ENCODE measurements at places on chromosomes 1 and 21.

DNA sequence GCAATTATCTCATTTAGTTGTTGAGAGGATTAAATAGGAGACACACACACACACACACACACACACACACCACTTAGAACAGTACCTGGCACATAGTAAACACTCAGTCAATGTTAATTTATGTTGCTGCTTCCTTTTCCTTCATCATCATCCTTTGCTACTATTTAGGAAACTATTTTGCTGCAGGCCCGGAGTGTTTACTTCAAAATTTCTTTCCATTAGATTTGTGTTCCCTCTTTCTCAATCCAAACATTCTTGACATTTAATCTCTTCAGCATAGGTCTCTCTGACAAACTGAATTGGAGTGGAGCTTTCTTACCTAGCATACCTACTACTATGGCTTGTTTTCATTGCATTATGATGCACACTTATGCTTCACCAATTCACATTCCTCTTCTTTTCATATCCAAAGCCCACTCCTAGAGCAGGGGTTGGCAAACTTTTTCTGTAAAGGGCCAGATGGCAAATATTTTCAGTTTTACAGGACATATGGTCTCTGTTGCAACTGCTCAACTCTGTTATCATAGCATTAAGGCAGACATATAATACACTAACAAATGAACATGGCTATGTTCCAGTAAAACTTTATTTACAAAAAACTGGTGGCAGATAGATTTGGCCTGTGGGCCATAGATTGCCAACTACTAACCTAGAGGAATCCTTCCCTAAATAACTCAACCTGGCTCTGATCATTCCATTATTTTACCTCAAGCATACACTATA lies 49.5 kb downstream of the SCMH1 start:
- no peak for DNase-seq

GRCh38 chr1:117009132-117009531 lies 7.6 kb downstream of the CD101 start:
- DNase-seq: no peak

GRCh38 chr1:118104951-118105350 lies 80.1 kb downstream of the SPAG17 start:
- no peak for DNase-seq

- no peak for DNase-seq
Observed at GRCh38 chr1:197954718-197955418, 37.7 kb downstream of the LHX9 start.

DNA sequence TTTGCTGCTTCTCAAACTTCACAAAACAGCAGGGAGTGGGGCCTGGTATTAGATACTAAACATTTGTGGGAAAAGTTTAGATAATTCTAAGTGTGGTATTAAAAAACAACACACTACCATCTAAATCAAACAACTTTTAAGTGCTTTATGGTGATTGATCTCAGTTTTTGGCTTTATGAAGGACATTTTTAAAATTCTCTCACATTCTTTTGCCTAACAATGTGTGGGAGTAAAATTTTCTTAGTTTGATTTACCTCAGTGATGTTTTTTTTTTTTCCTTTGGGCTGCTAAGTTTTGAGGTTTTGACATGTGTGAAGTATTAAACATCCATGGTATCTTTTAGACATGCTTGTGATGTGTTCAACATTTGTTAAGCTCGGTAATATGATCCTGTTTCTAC lies 116.2 kb downstream of the DISP1 start:
- DNase-seq: no peak
